Cardiac muscle cell (in vitro differentiated cells and primary cell): ENCODE measurements at places on chromosomes 5 and 9.

DNA sequence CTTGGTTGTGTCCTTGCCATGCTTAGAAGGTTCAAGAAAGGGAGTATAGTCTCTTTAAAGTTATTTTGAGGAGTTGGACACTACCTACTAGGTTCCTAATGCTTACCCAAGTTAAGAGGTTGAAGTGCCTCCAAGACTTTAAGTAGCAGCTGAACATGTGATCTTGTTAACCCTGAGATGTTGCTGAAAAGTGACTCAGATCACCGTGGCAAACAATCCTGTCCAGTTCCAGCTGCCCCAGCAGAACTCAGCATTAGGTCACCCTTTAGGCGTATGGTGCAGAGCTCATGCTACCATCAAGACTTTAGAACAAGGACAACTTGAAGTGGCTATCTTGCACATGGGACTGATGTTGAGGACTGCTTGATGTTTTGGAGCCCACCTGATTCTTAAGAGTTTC, 22.5 kb downstream of the ZNF462 start:
- peak; percentile 48 for DNase-seq

DNA sequence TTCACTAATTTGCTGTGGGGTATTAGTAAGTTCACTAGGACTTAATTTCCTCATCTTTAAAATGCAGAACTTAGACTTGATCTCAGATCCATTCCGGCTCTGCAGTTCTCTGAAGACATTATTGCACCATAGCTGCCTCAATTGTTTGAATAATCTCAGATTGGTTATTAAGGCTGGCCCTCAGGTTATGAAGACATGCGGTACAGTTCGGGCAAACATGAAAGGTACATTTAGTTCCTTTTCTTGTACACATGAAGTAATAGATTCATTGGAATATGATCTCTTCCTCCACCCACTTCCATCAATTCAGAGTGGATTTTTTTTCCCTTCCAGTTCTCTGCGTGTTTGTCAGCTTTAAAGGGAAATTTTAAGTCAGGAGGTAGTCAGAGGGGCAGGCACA, 28.0 kb downstream of the ATP6V0E1 start:
- DNase-seq, result no peak

- DNase-seq, result peak; percentile 38
Observed at GRCh38 chr5:96930058-96930457, 5.8 kb upstream of the LNPEP start.

- DNase-seq, result peak; percentile 20
Observed at GRCh38 chr9:80952363-80952922, 736.9 kb downstream of the TLE1 start.

GRCh38 chr9:91790917-91791316, 159.1 kb downstream of the ROR2 start:
- DNase-seq, result no peak

GRCh38 chr5:112865128-112865527, 4.0 kb downstream of the SRP19 start:
- DNase-seq, result peak; percentile 6

- no peak for DNase-seq
Observed at GRCh38 chr5:66931651-66932050, 264.9 kb downstream of the CD180 start.

- peak; percentile 47 for DNase-seq
Observed at GRCh38 chr5:114185274-114185673, 176.6 kb upstream of the KCNN2 start.

DNA sequence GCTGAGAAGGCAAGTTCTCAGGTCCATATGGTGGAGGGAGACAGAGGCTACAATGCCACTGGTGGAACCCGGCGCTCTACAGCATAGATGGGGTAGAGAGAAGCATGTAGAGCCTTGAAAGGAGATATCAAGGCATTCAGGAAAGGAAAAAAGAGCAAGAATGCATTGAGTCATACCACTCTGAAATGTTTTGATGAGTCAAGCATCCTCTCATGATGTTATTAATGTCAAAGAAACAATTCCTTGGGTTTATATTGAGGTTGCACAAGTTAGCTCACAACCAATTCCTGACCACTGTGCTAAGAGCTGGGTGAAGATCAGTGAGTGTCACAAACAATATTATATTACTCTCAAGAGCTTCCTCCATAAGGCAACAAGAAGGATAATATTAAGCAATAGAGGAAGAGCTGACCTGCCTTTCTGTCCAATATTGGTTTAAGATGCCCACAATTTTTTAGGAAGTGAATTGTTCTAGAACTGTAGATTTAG, 178.0 kb downstream of the RFK start:
- no peak for DNase-seq

DNA sequence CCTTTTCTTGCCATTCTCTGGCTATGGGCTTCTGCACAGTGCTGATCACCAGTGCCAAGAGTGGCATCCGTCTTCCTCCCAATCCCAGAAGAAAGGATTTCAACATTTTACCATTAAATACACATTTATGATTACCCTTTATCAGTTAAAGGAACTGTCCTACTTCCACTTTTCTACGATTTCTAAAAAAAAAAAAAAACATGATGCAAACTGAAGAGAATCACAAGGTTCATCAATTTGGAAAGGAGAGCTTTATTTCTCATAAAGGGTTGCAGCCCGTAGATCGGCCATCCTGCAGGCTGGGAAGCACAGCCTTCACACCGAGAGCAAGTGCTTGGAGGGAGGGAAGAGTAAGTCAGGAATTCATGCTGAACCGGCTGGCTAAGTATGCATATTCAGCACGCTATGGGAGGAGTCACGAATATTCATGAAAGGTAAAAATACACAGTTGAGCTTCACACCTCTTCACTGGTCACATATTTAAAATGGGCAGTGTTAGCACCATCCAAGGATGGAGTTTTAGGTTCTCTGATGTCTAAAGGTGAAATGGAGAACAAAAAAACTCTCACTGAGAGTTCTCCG, 52.5 kb upstream of the SEMA4D start:
- DNase-seq, result no peak

- DNase-seq, result no peak
Observed at GRCh38 chr5:180161420-180162303, 47.3 kb downstream of the RASGEF1C start.

GRCh38 chr5:180083529-180084060, 12.0 kb upstream of the RNF130 start:
- no peak for DNase-seq

DNA sequence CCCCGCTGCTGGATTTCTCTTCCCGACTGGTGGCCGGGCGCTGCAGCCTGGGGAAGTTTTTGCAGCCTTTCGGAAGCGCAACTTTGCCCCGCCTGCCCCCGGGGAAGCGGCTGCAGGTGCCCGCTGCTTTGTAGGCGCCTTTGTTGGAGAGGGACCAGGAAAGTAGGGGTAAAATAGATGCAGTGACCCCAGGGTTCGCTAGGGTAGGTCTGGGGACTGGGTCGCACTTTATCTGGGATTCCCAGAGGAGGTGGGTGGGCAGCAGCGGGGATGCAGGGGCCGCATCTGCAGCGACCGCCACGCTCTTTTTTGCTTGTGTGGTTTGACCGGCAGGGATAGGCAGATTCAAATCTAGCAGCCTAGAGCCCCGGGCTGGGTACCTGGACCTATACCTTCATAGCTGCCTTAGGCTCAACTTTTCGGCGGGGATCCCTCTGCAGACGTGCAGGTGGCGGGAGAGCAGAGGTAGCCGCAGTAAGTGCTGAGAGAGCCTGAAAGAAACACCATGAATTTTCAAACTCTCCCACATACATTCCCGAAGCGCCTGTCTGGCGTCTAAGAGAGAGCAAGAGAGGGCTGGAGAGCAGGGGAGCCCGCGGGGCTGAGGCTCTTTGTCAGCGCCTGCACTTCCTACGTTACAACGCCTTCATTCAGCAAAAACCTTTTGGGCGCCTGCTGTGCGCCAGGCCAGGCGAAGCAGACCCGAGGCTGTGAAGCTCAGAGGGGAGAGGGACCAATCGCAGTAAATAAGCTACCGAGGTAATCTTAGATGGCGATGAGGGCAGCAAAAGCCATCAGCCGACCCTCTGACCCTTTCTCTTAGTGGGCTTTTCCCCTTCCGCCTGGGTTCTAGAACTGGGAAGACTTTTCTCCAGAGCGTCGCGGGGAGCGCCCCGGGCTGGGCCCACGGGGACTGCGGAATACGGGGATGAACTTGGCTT, 642 bp downstream of the SV2C start:
- DNase-seq, result peak; percentile 44

DNA sequence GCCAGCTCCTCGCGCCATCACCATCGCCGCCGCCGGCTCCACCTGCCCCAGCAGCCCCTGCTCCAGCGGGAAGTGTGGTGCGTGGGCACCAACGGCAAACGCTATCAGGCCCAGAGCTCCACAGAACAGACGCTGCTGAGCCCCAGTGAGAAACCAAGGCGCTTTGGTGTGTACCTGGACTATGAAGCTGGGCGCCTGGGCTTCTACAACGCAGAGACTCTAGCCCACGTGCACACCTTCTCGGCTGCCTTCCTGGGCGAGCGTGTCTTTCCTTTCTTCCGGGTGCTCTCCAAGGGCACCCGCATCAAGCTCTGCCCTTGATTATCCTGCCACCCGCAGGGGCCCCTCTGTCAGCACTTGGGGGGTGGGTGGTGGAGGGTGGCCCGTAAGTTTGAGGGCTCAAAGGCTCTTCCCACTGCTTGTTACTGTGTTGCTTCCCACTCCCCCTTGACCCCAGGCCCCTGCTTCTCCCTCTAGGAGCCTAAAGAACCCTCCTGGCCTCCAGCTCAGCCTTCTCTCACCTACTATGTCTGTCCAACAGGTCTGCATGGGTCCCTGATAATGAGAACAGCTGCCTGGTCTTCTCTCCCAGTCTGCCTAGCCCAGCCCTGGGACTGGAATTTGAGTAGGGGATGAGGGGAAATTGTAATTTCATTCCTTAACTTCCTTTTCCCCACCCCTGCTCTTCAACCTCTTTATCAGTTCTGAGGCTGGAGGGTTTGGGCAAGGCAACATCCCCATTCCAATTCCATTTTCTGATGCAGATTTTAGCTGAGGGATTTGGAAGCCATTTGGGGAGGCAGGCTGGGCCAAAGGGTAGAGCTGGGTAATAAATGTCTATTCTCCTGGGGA, 9.0 kb downstream of the RACK1 start:
- DNase-seq, result no peak

- DNase-seq, result no peak
Observed at GRCh38 chr5:154829181-154829588, 21.2 kb downstream of the FAXDC2 start.

DNA sequence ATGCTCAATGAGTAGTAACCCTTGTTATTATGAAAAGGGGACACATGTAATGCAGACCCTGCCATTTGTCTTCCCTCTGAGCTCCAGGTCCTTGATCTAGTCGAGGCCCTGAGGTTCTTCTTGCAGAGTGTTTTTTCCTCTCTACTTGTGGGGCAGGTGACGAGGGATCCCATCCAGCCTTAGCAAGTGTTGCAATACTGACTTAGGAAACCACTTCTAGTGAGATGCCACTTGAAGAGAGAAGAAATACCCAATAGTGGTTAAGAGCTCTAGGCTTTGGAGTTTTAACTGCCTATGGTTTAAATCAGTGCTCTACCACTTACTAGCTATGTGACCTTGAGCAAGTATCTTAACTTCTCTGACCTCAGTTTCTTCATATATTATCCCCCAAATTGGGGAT, 10.2 kb downstream of the PPARGC1B start:
- no peak for DNase-seq

- no peak for DNase-seq
Observed at GRCh38 chr5:81601919-81602318, 149.0 kb downstream of the SSBP2 start.

- no peak for DNase-seq
Observed at GRCh38 chr5:14507156-14507941, 74.2 kb upstream of the OTULINL start.

- no peak for DNase-seq
Observed at GRCh38 chr5:125634216-125634835, 788.9 kb upstream of the GRAMD2B start.

DNA sequence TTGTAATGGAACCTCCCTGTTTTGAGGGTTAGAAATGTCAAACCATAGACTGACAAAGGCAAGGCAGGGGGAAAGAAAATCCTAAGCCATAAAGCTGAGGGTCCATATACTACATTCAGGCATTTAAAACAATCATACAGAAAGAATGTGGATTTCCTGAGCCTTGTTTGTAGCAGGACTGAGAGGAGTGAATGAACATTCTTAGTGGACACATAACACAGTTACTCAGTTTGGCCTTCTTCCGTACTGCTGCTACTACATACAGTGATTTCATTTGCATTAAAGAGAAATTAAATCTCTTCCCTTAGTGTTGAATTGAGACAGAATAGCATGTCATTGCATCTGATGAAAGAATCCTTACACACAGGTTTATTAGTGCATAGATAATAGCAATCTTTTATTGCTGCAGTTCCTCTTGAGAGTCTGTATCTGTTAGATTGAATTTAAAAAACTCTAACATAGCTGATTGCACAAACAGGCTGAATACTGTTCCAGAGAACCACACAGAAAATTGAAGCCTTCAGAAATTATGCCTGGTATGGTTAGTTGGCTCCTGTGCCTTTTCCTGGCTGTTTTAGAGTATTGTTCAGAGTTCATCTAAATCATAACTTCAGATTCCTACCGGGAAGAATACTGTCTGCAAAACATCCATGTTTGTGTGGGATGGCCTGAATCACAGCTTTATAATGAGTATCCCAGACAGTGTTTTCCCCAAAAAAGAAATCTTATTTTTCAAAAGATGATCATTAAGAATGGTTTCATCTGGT, 2.0 kb upstream of the MTX3 start:
- DNase-seq, result no peak

DNA sequence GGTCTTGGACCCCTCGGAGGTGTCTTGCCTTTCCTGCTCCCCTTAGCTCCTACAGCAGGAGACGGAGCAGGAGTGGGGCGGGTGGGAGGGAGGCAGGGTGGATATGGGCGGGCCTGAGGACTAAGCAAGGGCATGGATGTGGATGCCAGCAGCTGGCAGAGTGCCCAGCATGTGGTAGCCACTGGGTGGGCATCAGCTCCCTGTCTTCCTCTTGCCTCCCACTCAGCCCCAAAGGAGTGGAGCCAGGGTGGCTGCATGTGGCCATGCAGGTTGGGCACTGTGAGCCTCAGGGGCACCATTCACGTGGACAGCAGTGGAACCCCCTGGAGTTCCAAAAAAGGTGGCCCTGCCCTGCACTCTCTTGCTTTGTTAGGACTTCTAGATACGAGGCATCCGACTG, 90.1 kb upstream of the TBCA start:
- no peak for DNase-seq

DNA sequence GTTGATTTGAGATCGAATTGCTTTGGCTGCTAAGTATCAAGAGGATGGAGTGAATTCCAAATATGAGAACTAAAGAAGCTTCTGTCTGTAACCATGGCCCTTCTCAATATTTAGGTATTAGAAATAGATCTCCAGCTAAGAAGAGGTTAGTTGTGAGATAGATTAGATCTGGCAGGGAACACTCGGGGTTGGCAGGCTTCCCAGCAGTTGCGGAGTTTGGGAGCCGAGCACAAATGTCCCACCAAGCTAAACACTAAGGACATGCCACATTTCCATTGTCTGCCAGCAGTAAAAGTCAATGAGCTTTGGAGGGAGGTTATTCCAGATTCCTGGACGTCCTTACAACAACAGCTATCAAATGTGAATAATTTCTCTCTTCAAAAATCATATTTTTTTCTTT, 85.8 kb downstream of the TAF11L14 start:
- no peak for DNase-seq

- DNase-seq, result no peak
Observed at GRCh38 chr5:119286511-119287488, 69.0 kb upstream of the TNFAIP8 start.
